ENCODE measurements at places on chromosomes 3 and 15.

DNA sequence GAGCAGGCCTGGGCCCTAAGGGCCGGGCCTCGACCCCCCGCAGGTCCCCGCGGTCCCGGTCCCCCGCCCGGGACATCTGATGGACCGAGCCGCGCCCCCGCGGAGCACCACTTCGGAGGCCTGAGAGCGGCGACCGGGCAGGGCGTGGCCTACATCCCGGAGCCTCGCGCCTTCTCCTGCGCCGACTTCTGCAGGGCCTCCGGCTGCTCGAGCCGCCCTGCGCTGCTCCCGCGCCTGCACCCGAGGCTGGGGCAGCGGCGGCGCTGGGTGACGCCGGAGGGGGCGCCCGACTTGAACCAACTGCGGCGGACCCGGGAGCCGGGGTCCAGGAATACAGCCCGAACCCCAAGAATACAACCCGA is 14.9 kb upstream of the GP9 start:
- DNase-seq: no peak

- peak; percentile 18 for DNase-seq
Measured at GRCh38 chr3:34925851-34926250, 713.5 kb upstream of the ARPP21 start.

GRCh38 chr15:85168642-85169173 is 187.1 kb downstream of the PDE8A start:
- DNase-seq: no peak

DNA sequence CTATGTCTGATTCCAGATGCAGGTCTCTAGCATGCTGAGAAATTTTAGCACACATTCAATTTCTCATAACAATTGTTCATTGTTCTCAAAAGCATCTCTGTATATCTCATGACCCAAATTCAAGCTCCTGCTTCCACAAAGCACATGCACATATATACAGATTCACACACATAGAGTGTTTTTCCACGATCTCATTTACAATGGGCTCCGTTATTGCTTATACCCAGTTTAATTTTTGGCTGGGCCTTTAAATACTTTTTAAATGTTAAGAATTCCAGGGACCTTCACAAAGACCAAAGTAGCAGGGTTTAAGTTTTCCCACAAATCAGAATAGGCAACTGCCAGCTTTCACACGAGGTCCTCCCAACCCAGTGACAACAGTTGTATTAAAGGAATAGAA is 333.5 kb upstream of the SEMA6D start:
- DNase-seq: no peak

GRCh38 chr3:144774897-144775296 is 803.3 kb downstream of the DIPK2A start:
- no peak for DNase-seq

- DNase-seq: no peak
Measured at GRCh38 chr3:133472242-133472641, 72.4 kb downstream of the BFSP2 start.
